ENCODE measurements at places on chromosomes 11 and 22. TPM values are rescaled to one million over a fixed set of nuclear protein-coding genes. Genes with fewer than 3 reads are reported as not detected.

CRACR2B gene
- 17.7 TPM for total RNA-seq

THY1 gene
- 7.9 TPM for total RNA-seq

TTC12 gene
- 4.4 TPM for total RNA-seq

PEX26 gene
- total RNA-seq: 16.6 TPM

- no peak for DNase-seq
- H3K4me1 ChIP-seq: peaks cover 10% of the 10 kb centered on the region
- H3K36me3 ChIP-seq: no peaks in the 10 kb centered on the region
Measured at GRCh38 chr11:69470301-69470700, 11.2 kb upstream of the LINC01488 start.

GRCh38 chr11:70490208-70490607 is 91.9 kb downstream of the CTTN start:
- H3K27me3 ChIP-seq: no peaks in the 10 kb centered on the region
- H3K27ac ChIP-seq: no peak overlapping the region
- H3K4me3 ChIP-seq: no peak overlapping the region
- no peaks in the 10 kb centered on the region for H3K4me1 ChIP-seq

GRCh38 chr11:35337914-35338305 is 81.4 kb downstream of the SLC1A2 start:
- no peak overlapping the region for H3K4me3 ChIP-seq
- no peaks in the 10 kb centered on the region for H3K36me3 ChIP-seq
- no peaks in the 10 kb centered on the region for H3K27me3 ChIP-seq
- DNase-seq: no peak
- peaks cover 10% of the 10 kb centered on the region for H3K4me1 ChIP-seq

DNA sequence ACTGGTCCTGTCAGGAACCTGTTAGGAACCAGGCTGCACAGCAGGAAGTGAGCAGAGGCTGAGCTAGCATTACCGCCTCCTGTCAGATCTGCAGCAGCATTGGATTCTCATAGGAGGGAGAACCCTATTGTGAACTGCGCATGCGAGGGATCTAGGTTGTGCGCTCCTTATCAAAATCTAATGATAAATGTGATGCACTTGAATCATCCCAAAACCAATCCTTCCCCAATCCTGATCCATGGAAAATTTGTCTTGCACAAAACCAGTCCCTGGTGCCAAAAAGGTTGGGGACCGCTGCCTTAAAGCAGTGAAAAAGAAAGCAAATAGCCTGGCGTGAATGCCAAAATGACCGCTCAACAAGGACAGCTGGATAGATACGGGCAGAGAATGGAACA is 1.9 kb upstream of the ARAP1 start:
- H3K4me3 ChIP-seq: no peak overlapping the region
- peaks cover 25% of the 10 kb centered on the region for H3K4me1 ChIP-seq
- H3K36me3 ChIP-seq: no peaks in the 10 kb centered on the region
- no peak for DNase-seq

DNA sequence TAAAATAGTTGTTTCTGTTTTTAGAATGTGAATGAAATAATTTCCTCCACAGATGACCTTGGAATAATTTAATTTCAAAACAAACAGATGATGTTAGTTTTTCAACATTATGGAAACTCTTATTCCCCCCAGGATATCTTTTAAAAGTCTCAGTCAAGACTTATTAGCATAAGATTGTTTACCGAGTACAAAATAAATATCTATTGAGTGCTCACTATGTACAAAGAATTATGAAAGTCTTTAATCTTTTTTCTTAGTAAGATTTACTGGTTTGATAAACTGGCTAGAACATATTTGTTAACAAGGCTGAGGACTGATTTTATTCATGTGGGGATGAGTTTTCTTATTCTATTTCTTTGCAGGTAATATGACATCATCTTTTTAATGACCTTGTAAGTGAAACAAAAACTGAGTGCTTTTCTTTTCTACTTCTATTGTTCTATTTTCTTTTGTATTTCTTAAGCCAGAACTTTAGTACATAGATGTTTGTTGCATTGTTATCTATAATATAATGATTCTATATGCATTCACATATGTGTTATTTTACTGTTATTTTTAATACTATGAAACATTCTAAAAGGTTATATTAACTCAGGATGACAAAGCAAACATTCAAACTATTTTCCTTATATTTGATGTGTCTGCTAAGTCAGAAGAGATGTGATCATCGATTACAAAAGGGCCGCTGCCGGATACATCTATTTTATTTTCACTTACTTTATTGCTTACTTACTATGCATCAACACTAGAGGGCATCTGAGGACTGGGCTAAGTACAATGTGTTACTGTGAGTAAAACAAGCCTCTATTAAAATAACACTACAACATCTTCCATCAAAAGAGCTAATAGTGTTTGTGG is 111.0 kb upstream of the ARHGAP42 start:
- no peaks in the 10 kb centered on the region for H3K36me3 ChIP-seq
- no peaks in the 10 kb centered on the region for H3K27me3 ChIP-seq
- peak; percentile 22 for DNase-seq
- no peaks in the 10 kb centered on the region for H3K4me1 ChIP-seq
- H3K27ac ChIP-seq: no peak overlapping the region

- H3K27me3 ChIP-seq: peaks cover 3% of the 10 kb centered on the region
- H3K4me3 ChIP-seq: no peak overlapping the region
- H3K27ac ChIP-seq: no peak overlapping the region
- no peaks in the 10 kb centered on the region for H3K36me3 ChIP-seq
Measured at GRCh38 chr11:5992604-5993251, 5.9 kb upstream of the OR52L1 start.

GRCh38 chr22:45599836-45600577 is 71.6 kb upstream of the ATXN10 start:
- no peaks in the 10 kb centered on the region for H3K36me3 ChIP-seq
- H3K4me1 ChIP-seq: no peaks in the 10 kb centered on the region
- no peaks in the 10 kb centered on the region for H3K27me3 ChIP-seq
- H3K4me3 ChIP-seq: no peak overlapping the region
- no peak overlapping the region for H3K27ac ChIP-seq
